ENCODE measurements at places on chromosomes 16 and 17.

- no peak for DNase-seq
Observed at GRCh38 chr16:1550069-1550468, 16.6 kb downstream of the TMEM204 start.

- no peak for DNase-seq
Observed at GRCh38 chr17:49061524-49061943, 64.3 kb downstream of the IGF2BP1 start.

GRCh38 chr16:15996432-15997109 is 47.2 kb downstream of the ABCC1 start:
- DNase-seq, result no peak

DNA sequence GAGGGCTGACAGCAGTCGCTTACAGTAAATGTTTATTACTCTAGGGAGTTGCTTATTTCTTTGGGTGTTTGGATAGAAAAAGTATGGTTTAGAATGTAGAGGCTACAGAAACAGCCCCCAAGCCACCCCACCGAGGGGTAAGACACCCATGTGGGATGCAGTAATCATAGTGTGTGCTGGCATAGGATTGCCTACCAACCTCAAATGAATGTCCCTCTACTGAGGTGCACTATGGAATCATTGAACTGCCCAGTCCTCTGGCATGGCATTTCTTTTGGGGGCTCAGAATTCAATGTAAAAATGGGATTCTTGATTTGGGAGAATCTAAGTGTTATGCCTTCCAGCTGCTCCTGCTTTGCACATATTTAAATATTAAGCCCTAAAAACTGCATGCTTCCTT is 46.8 kb downstream of the ZNF267 start:
- DNase-seq, result no peak

DNA sequence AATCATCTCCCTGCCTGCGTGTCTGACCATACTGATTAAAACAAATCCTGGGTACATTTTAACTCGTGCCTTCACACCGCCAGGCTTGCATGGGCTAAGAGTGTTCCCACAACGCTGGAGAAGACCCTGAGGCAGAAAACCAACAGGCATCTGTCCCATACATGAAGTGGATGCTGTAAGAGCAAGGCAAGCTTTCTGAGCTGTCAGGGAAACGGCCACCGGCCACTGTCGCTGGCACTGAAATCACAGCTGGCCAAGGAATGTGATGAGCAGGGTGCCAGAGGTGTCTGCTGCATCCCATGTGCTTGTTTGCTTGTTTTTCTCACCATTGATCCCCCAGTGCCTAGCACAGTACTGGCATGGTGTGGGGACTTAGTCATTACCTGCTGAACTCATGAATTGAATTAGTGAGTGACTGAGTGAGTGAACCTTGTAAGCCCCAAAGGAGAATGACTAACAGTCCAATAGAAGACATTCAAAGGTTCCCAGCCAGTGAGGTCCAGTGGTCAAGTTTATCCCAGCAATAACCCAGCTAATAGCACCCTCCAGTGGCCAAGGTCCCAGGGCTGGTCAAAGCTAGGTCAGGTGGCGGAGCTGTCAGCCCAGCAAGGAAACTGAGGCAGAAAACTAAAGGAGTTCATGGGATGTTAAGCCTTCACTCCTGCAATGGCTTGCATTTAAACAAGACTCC is 92.7 kb upstream of the CDH5 start:
- no peak for DNase-seq

DNA sequence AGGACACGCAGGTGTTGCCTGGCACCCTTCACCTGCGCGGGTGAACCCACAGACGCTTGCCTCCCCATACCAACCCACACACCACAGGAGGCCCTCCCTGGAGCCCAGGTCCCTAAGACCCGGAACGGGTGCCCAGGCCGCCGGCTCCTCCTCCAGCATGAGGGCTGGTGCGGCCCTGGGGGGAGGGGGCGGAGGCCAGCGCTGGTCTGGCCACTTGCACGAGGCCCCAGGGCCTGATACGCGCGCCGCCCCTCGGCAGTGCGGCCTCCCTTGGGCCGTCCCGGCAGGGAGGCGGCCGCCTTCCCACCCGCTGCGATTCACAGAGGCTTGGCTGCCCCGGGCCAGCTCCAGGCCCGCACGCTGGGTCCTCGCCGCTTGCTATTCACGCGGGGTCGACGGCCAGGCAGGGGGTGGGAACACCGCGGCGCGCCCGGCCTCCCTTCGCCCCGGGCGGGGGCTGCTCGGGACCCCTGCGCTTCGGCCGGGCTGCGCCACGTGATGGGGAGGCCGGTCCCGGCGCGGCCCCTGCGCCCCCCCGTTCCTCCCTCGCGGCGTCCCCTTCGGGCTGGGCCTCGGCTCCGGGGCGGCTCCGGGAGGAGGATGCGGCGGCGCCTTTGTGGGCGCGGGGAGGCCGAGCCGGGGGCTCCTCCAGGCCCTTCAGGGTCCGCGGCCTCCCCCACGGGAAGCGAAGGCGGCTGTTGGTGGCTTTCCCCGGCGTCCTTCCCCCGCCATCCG is 685 bp downstream of the FASN start:
- DNase-seq, result peak; percentile 29

GRCh38 chr17:43871946-43872690 is 25.1 kb downstream of the CD300LG start:
- DNase-seq, result no peak

Measured in globus pallidus (tissue), 1 donor.